NCI-H1048 (cell line): ENCODE measurements at places on chromosomes 5 and 9.

GRCh38 chr5:179533907-179534306, 16.4 kb upstream of the RUFY1 start:
- no peak for DNase-seq

DNA sequence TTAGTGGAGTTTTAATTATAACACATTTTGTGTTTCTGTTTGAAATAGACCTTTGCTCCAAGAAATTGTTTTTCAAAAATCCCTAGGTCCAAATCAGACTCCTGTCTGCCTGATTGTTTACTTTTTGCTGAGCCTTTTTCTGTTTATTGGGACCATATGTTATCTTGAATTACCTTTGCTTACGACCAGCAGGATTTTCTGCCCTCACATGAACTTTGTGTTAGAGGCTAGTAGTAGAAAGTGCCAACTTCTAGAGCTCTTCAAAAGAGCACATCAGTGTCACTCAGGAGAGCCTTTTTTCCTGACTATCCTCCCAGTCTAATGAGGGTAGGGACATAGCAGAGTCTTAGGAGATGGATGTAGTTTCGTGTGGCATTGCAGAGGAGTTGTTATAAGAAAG, 10.2 kb downstream of the RECK start:
- no peak for DNase-seq

GRCh38 chr9:79719021-79719420, 147.3 kb downstream of the TLE4 start:
- no peak for DNase-seq

- DNase-seq, result no peak
These were observed 96.9 kb downstream of the SLC1A3 start for GRCh38 chr5:36703245-36703860.

DNA sequence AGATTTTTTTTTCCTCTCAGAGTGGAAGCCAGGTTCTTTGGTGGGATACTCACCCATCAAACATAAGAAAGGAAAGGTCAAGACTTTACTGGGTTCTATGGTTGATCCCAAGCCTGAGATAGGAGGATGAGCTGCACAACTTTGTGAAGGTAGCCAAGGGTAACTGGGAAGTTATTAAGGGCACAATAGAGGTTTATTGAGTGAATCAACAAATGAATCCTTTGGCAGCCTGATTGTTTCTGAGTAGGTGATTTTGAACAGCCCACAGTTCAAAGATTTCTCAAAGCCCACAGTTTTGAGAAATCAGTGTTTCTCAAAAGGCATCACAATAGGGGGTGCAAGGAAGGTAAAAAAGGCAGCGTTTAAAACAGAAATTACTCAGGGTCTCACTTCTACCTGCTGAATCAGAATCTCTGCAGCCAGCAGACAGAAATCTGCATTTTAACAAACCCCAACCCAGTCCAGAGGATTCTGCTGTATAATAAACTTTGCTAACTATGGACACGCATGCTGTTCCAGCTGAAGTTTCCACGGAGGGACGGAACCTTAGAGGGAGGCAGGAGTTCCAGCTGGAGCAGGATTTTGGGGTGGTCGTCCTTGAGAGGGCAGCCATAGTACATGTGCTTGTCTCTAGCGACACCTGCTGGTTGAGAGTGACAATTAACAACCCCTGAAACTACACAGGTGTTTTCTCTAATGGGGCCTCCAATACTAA, 32.7 kb upstream of the FSD1L start:
- DNase-seq, result no peak

GRCh38 chr9:36987409-36987808, 46.7 kb downstream of the PAX5 start:
- no peak for DNase-seq

DNA sequence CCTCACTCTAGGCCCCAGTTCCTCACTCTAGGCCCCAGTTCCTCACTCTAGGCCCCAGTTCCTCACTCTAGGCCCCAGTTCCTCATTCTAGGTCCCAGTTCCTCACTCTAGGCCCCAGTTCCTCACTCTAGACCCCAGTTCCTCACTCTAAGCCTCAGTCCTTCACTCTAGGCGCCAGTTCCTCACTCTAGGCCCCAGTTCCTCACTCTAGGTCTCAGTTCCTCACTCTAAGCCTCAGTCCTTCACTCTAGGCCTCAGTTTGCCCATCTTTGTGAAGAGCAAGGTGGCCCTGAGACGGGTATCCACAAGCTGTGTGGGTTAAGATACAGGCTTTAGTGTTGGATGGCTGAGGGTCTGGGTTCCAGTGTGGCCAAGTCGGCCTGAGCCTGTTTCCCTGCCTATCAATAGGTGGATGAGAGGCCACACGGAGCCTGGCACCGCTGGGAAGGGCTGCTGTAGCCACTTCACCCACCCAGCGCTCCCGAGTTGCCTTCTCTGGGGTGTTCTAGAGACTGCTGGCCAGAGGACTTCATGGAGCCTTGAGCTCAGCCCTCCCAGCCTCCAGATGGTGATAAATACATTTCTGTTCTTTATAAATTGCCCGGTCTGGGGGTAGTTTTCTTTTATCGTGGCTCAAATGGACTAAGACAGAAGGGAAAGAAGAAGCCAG, 150.2 kb downstream of the RXRA start:
- no peak for DNase-seq

GRCh38 chr9:37337301-37337890, 85.1 kb upstream of the GRHPR start:
- DNase-seq, result no peak

DNA sequence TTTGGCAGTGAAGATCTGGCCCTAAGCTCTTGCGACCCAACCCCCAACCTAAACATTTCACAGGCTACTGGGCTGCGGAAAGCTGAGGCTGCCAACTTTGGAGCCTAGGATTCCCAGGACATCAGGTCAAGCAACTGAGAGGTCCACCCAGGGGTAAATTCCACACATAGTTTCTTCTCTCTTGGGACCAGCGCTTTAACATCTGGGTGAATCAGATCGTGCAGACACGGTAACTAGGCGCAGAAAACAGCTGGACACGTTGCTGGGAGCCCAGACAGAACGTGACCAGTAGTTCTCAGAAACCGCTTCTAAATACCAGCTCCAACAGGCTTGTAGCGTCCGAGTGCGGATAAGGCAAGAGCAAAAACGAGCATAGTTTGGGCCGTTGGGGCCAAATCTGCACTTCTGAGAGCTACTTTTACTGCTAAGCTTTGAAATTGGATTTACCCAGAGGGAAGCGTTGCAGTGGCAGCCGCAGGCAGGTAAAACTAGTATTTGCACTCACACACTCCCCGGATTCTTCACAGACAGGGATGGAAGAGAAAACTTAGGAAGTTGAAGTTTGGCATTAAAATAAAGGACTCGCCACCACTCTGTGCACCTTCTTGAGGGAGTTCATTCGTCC, 11.8 kb downstream of the ITGA1 start:
- no peak for DNase-seq

- no peak for DNase-seq
These were observed 74.9 kb downstream of the NREP start for GRCh38 chr5:111682121-111682520.

DNA sequence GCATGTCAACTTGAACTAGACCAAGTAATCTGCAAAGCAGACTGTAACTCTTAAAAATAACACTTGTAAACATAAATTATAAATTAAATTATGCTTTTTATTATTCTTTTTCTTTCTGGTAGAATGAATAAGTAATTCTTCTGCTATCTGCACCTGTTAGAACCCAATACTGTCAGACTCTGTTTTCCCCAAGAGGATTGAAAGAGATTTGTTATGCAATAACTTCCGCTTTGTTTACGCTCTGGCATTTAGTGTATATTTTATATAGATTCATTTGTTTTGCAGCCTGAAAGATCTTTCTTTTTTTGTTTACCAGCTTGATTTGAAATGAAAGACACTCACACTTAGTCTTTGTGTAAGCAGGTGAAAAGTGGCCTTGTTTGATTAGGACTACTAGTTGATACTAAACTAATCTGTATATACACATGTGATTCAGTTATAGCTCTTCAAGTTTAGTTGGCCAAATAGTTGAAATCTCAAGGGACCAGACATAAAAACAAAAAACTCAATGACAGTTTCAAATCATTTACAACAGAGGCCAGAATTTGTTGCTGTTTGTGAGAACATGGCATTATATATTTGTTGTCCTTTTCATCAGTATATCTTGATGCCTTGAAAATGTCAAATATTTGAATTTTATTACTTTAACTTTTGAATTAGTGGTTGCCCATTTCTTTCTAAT, 155.8 kb downstream of the PBX3 start:
- no peak for DNase-seq

DNA sequence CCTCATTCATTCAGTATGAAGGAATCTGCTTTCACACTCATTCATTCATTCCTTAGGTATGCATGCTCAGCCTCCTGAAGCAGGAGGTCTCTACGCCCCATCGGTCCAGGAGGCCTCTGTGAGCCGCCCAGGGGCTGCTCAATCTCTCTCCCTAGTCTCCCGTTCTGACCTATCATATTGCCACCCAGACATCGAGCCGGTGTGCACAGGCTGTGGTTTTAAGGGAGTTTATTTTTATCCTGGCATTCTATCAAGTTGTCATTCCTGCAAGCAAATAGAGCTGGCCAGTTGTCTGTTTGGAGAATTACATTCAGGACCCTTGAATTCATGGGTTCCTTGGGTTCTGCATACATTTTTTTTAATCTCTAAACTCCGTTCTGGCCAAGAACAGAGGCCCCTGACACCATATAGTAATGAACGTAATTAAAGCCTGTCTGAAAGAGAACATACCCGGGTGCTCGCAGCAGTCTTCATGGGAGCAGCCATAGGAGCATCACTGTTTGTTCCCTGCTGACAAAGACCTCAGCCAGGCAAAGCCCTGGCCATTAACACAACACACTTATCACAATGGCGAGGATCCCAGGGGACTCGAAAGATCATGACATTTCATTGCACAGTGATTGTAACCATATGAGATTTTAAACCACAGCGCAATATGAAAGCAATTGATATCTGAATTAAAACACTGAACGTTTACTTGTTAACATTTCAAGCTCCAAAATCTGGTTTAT, 80.9 kb downstream of the ADAMTS16 start:
- no peak for DNase-seq

- no peak for DNase-seq
These were observed 3.8 kb downstream of the PSD2 start for GRCh38 chr5:139799359-139799758.

DNA sequence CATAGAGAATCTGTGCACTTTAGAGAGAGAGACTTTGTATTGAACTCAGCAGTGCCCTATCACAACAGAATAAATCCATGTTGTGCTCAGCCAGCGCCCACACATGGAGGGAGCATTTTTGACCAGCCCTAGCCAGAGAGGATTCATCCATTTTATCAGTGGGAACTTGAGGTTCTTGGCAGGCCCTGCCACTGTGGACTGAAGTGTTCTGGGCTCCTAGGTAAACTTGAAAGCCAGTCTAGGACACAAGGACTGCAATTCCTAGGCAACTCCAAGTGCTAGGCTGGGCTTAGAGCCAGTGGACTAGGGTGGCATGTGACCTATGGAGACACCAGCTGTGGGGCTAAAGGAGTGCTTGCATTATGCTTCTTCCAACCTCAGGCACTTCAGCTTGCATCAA, 523.5 kb downstream of the CDH12 start:
- DNase-seq, result no peak

DNA sequence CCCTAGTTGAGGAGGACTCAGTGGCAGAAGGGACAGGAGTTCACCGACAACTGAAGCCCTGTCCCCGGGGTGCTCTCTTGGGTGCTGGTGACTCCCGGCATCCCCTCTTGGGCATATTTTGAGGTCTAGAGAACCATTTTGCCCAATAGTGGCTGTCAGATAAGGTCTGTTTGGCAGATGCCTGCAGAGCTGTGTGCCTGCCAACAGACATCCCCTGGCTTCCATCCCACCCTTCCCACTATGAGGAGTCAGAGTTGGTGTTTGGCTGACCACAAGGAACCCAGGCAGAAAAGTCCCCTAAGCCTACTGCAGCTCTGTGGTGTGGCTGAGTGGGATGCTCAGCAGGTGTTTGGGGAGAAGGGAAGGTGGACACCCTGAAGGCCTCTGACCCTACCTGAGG, 207.0 kb downstream of the AUH start:
- no peak for DNase-seq

- no peak for DNase-seq
These were observed 21.9 kb upstream of the DUSP1 start for GRCh38 chr5:172792701-172793570.

- no peak for DNase-seq
These were observed 30.4 kb upstream of the IER5L start for GRCh38 chr9:129208207-129209032.

- no peak for DNase-seq
These were observed 215.6 kb upstream of the DMAC1 start for GRCh38 chr9:8014997-8015682.

DNA sequence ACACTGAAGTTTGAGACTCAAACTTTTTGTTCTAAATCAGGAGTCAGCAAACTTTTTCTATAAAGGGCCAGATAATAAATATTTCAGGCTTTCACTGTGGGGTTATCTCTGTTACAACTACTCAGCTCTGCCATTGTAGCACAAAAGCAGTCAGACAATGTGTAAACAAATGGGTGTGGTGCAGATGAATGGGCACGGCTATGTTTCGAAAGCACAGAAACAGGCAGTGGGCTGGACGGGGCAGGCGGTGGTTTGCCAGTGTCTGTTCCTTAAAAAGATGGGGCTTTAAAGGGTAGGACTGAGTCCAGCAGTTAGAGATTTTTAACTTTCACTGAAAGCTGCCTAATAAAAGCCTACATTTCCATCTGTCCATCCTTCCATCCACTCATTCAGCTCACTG, 48.9 kb downstream of the PFDN1 start:
- no peak for DNase-seq

GRCh38 chr5:172999974-173000373, 16.4 kb downstream of the ATP6V0E1 start:
- DNase-seq, result no peak

DNA sequence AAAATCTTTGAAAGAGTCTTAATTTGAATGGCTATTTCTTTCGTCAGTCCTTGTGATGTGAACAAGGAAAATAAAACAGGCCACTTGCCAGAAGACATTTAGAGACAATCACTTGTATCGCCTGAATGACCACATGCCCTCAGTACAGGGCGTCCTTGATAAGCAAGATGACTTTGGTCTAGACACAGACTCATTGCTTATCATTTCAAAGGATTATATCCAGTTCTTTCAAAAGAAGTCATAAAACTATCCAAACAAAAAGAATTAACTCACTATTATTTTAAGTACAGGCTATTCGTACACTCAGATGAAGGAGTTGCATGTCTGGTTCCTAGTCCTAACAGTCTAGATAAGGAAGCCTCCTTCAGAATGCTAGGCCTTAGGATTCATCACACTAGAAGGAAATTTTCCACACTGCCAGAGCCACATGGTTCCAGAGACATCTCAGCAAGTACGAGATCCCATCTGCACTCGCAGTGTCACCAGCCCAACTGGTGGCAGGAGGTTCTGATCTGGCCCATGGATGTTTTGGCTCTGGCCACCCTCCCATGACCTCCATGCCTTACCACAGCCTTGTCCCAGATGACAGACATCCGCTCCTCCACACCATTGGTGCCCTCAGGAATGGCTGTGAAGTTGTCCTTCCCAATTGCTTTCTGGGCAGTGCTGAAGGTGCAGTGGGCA, 109.6 kb downstream of the DPYSL3 start:
- no peak for DNase-seq

DNA sequence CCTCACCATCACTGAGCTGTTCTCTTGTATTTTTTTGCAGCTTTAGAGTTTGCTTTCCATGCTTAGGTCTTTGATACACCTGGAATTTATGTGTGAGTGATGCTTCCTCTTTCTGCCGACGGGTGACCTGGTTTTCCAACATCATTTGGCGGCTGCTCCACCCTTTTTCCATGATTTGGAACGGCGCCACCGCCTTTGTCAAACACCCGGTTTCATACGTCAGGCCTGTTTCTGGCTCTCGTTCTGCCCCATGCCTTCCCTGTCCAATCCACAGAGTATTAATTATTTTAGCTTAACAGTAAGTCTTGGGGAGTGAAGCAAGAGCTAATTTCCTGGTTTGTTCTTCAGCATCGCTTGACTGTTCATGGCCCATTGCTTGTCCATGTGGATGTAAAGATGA, 30.2 kb downstream of the CACNA1B start:
- DNase-seq, result no peak

GRCh38 chr9:122097679-122098315, 4.7 kb upstream of the TTLL11 start:
- no peak for DNase-seq
